ENCODE measurements at places on chromosomes 16 and 17.

GRCh38 chr16:85857406-85857805 is 41.6 kb upstream of the IRF8 start:
- no peak for DNase-seq

- no peak for DNase-seq
These were observed 86.3 kb upstream of the ZNF750 start for GRCh38 chr17:82926081-82926480.

GRCh38 chr17:78719630-78720298 is 62.3 kb downstream of the CYTH1 start:
- DNase-seq: no peak

DNA sequence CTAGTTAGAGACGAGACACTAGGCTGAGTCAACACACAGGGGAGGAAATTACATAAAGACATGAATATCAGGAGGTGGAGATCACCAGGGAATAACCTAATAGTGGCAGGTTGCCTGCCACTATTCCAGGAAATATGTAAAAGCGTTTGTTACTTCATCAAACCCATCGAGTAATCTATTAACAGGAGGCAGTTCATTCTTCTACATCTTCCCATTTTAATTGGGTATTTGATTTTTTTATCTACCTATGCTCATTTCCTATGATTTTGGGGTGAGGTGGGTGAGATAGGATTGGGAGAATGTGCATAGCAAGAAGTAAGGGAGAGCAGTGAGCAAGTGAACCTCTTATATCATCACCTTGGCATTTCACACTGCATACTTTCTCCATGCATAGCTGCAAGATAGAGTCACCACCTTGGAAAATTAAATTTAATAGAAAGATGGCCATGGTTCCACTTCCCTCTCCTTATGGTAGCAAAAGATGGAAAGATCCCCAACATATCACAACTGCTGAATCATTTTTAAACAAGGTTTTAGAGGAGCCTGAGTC is 312.2 kb downstream of the TMEM114 start:
- no peak for DNase-seq

- no peak for DNase-seq
These were observed 4.4 kb upstream of the MYO1C start for GRCh38 chr17:1496869-1497268.

GRCh38 chr17:9643611-9644010 is 1.7 kb upstream of the USP43 start:
- no peak for DNase-seq

- DNase-seq: peak; percentile 98
These were observed 41.0 kb upstream of the SREBF1 start for GRCh38 chr17:17877529-17878358.

DNA sequence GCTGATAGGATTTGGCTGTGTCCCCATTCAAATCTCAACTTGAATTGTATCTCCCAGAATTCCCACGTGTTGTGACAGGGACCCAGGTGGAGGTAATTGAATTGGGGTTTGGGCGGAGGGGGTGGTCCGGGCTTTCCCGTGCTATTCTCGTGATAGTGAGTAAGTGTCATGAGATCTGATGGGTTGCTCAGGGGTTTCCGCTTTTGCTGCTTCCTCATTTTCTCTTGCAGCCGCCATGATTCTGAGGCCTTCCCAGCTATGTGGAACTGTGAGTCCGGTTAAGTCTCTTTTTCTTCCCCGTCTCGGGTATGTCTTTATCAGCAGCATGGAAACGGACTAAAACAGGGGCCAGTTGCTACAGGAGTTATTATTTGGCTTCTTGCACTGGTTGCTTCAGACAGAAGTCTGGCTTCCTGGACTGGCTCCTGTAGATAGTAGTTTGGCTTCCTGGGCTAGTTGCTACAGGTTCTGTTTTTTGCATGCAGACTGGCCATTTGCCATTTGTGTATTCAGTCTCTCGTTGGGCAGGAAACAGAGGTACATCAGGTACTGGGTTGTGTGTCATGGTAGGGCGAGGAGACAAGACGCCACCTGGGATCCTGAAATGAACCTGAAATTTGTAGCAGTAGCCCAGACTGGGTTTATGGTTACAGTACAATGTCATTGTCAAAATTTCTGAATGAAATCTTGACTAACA is 32.6 kb downstream of the CNTNAP4 start:
- DNase-seq: no peak

DNA sequence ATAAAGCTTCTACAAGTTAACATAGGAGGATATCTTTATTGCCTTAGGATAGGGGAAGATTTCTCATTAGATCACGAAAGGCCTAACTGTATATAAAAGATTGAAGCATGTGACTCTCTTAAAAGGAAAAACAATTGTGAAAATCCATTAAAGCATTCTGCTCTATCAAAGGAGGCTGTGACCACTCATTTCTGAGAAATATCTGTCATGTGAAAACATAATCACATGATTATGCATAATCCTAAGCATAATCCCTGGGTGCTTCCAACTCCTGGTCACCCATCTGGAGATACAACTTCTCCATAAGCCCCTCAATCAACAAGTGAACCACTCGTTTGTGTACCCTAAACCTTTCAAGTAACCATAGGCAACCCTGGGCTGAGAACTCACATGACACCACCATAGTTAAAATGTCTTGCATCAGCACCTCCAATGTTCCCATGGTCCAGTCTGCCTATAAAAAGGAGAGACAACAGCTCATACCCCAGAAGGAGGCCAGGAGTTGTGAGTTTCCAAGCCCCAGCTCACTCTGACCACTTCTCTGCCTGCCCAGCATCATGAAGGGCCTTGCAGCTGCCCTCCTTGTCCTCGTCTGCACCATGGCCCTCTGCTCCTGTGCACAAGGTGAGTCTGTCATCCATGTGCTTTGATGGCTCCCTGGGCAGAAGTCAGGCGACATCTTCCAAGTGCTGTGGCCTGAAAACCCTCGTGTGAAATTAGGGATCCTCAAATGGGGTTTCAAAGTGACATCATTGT is at the start of gene CCL18:
CCL18 (plus strand) TSS at position 487 of the 756 bp plus-strand sequence; CDS start at position 558, 71 bp downstream.
- DNase-seq: no peak

DNA sequence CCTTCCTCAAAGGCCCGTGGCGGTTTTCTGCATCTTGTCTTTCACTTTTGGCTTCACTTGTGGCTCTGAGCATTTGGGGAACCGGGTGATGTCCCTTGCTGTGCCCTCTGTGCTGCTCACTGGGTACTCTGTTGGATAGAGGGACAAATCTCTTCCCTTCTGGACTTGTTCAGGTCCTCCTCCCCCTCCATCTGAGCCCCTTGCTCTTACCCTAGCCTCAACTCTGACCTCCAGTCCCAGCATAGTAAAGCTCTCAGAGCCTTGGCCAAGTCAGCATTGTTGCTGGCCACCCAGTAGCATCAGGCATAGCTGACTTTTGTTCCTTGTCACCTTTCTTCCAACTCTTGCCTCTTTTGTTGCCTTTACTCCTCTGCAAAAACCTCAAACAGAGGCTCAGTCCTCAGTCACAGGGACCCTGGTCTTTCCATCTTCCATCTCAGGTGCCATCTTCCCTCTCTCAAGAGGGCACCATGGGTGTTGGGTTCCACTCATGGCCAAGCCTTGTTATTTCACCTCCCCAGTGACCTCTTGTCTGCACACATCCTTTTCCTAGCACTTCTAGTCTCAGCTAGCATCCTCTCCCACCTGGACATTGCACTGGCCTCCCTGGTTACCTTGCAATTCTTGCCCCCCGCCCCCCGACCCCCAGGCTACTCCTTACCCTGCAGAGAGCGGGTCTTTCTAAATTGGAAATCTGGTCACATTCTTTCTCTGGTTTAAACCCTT is 393 bp upstream of the PSMB10 start:
- DNase-seq: no peak

GRCh38 chr17:3636908-3637373 is 381 bp downstream of the CTNS start:
- DNase-seq: peak; percentile 8

DNA sequence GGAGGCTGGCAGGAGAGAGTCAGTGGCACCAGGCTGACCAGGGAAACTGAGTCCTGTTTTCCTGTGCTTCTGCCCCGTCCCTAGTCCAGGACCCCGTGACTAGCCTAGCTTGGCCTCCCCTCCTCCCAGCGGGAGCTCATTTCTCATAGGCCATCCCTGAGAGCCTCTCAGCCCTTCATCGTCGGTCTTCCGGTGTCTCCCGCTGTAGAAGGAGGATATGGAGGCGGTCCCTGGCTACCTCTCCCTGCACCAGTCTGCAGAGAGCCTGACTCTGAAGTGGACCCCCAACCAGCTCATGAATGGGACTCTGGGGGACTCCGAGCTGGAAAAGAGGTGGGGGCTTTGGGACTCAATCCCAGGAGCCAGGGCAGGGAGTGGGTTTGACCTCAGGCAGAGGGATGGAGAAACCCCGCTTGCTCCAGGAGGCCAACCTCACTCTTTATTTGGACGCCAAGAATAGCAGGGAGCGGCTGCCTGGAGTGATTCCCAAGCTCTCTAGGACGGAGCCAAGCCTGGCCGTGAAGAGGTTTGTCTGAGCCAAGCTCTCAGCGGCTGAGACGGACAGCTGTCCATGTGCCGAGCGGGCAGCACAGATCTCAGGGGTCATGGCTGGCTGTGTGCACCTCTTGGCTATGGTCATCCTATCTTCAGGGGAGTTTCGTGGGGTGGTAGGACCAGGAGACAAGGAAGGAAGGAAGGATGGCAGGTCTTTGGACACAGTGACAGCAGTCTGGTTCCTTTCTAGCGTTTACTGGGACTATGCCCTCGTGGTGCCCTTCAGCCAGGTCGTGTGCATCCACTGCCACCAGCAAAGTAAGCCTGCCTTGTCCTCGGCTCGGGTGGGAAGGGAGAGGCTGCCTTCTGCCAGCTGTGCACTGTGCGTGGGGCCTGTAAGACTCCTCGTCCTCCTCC is 26.8 kb downstream of the SGSM2 start:
- DNase-seq: no peak

DNA sequence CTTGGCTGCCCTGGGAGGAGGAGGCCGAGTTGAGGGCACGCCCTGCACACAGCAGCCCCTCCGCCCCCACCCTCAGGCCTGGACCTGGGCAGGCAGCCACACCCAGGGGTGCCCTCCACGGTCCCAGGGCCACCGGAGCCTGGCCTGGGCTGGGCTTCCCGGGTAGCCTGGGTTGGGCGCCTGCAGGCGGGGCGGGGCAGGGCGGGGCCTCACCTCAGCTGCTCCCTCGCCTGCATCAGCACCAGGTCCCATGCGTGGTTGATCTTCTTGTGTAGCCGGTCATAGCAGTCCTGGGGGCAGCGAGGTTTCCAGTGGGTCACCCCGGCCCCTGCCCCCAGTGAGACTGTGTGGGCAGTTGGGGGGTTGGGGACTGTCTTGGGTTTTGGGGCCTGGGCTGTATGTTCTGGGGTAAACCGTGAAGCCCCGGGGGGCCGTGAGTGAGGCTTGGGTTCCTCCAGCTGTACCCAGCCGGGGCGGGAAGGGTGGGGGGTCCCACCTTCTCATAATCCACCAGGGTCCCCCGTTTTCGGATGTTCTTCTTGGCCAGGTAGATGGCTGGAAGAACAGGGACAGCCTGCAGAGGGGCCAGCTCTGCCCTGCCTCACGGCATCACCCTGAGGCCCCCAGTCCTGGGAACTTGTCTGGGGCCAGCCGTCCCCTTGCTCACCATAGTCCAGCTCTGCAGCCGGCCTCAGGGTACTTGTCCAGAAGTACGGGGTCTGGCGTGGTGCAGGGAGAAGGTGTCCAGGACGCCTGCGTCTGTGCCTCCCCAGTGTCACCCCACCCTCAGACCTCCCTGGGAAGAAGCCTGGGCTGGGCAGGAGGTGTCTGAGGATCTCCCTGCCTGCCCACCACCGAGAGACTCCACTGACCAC is 2.0 kb downstream of the RGS11 start:
- no peak for DNase-seq

- DNase-seq: no peak
These were observed 221.4 kb downstream of the CDH8 start for GRCh38 chr16:61814726-61815347.

- peak; percentile 39 for DNase-seq
These were observed 6.5 kb downstream of the TM4SF5 start for GRCh38 chr17:4777969-4778760.

DNA sequence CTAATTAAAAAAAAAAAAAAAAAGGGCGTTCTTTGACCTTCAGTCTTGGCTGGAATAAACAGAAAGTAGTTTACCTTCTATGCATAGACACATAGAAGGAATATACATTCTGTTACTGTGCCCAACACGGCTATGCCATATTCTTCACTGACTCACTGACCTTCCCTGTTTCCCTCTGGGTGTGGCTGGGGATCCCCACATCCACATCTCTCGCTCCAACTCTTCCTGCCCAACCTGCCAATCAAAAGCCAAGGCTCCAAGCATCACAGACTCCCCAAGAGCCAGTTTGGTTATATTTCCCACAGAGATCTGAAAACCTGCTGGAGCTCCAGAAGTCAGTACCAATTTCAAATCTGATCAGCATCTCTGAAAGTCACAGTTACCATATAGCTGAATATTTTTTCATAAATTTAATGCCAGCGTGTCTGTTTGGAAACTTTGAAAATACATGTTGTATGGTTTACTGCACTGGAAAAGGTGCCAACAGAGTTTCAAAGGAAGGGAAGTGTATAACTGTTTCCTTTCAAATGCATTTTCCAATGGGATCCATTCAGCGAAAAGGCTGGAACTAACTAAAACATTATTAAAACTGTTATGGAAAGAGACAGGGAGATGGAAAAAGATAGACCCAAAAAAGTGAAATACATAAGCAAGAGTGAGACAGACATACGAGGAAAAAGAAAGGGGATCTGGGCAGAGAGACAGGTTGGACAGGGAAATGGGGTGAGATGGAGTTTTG is 91.8 kb downstream of the SMG6 start:
- DNase-seq: no peak

DNA sequence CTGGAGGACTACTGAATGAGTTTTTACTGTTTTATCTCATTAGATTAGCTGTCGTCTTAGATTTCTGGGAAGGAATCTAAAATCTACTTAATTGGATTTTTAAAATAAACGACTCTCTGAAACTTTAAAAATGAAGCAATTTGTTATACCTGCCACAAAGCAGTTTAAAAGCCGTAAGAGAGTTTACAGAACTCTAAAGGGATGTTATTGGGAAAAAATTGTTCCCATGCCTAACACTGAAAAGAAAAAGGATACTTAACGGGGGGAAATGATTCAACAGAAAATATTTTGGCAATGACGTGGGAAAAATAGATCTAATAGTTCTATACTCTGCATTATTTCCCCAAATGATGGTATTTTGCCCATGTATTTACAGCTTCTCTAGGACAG is 27.0 kb downstream of the ARHGAP17 start:
- DNase-seq: peak; percentile 72

DNA sequence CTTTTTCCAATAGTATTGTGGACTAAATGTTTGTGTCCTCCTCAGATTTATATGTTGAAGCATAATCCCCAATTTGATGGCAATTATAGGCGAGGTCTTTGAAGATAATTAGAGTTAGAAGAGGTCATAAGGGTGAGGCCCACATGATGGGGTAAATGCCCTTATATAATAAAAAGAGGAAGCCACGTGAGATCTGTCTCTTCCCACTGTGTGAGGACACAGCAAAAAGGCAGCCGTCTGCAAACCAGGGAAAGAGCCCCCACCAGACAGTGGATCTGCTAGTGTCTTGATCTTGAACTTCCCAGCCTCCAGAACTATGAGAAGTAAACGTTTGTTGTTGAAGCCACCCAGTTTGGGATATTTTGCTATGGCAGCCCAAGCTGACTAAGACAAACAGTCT is 76.0 kb downstream of the LYRM1 start:
- no peak for DNase-seq

GRCh38 chr16:47999595-47999994 is 156.2 kb downstream of the ABCC12 start:
- DNase-seq: no peak

- peak; percentile 24 for DNase-seq
These were observed 12.0 kb downstream of the SP2 start for GRCh38 chr17:47907932-47908562.
